ENCODE measurements at places on chromosomes 13 and 19.

DNA sequence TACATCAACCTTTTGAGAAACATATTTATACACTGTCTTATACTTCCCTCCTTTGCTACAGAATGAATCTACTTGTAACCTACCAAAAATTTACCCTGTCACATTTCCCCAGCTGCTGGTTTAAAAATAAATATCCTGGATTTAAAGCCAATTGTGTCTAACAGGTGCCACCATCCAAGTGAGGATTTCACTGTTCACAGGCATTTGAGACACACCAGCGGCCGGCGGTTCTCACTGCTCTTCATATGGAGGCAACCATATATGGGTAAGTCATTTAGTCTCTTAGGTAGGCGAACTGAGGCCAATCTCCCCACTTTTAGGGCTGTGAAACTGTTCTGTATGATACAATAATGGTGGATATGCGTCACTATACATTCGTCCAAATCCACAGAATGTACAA lies 26.2 kb downstream of the SLC25A30 start:
- no peak for DNase-seq

- no peak for DNase-seq
Observed at GRCh38 chr13:45282994-45283393, 58.0 kb downstream of the TPT1 start.

GRCh38 chr13:98761126-98761985 lies 8.9 kb upstream of the SLC15A1 start:
- peak; percentile 53 for DNase-seq

DNA sequence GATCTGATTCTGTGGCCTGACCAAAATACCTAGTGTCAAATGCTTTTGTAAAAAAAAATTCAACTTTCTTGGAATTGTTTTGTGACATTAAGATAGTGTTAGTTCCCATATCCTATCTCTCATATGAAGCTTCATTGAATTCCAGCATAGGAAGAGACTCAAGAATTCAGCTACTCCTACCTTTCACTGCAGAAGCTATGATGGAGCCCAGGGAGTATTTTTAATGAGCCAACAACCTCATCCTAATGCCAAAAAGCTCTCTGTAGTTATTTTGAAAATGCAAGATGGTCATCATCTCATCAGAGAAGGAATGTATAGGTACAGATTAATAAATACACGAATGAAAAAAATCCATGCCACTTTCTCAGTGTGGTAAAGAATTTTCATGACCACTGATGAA lies 431.2 kb upstream of the SGCG start:
- DNase-seq = no peak

DNA sequence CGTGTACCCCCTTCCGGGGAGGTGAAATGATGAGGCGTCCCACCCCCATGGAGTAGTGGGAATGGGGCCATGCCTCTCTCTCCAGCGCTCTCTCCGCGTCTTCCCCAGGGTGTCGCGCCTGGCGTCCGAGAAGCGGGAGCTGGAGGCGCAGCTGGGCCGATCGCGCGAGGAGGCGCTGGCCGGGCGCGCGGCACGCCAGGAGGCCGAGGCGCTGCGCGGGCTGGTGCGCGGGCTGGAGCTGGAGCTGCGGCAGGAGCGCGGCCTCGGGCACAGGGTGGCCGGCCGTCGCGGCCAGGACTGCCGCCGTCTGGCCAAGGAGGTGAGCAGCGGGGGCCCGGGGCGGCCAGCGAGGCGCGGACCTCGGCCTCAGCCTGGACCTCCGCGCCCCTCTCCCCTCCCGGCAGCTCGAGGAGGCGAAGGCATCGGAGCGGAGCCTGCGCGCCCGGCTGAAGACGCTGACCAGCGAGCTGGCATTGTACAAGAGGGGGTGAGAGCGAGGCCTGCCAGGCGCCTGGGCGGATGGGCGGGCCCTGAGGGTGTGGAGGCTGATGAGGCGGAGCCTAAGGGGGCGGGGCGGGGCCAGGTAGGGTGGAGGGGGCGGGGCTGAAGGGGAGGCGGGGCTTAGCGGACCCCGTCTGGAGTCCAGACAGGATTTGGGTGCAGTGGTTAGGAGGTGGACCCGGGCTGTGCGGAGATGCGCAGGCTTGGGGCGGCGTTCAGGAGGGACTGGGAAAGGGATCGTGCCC lies 7.7 kb downstream of the PGLYRP1 start:
- DNase-seq = peak; percentile 76

- no peak for DNase-seq
Observed at GRCh38 chr19:50465000-50465399, 11.3 kb upstream of the EMC10 start.

DNA sequence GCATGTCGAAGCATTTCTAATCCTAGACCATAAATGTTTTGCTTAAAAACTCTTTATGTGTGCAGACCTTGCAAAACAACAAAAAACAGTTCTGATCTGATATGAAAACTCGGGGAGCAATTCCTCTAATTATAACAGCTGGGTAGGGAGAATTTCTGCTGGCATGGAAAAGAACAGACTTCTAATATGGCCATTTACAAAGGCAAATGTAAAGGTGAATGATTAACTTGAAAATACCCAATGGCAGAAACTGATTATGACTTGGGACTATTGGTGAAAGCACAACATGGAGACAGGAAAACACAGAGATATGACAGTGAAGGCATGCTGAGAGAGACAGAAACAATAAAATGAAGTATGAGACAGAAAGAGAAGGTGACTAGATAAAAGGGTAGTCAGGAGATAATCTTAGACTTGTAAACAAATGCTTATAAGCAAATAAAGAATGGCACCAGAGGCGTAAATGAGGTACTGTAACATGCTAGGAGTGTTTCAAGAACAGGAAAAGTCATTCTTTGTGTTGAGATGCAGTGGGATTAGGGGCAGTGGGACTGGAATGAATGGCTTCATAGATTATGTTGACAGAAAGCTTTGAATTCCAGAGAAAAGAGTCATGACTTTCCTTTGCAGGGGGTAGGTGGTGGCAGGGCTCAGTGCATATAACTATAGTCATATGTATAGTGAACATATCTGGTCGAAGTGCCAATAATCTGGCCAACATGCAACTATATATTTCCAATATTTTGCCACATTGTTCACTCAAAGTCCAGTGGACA lies 393.0 kb downstream of the ITGBL1 start:
- no peak for DNase-seq

- no peak for DNase-seq
Observed at GRCh38 chr13:24135674-24136300, 24.7 kb upstream of the SPATA13 start.

DNA sequence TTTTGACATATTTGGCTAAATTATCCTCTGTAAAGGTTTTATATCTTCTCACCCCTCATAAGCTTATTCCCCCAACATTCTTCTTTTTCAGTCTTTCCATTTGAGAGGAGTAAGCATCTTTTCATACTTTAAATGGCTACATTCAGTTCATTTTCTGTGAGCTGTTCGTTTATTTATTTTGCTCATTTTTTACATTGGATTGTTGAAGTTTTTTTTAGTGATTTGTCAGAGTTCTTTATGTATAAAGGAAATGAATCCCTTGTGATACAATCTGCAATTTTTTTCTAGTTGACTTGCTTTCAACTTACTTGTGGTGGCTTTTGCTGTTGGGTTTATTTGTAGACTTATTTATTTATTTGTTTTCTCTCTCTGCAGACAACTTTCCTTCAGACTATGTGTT lies 250.3 kb downstream of the DLEU7 start:
- no peak for DNase-seq

- no peak for DNase-seq
Observed at GRCh38 chr19:5679289-5680083, 830 bp downstream of the MICOS13 start.

DNA sequence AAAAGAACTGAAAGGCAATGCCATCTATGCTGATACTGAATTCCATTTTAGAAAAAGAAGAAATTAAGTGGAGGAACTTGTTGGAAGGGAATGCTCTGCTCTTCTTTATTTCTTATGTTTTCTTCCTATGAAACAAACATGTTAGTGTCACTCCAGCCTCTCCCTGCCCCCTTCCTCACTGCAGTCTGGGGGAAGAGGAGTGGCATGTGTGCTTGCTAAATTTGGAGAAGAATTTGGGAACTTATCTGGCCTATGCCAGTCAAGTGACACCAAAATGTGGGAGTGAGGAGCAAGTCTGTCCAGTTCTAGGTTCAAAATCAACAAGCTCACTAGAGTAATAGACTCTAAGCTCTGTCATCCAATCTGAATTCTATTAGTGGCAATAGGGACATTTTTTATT lies 214.6 kb downstream of the RBM26 start:
- no peak for DNase-seq

DNA sequence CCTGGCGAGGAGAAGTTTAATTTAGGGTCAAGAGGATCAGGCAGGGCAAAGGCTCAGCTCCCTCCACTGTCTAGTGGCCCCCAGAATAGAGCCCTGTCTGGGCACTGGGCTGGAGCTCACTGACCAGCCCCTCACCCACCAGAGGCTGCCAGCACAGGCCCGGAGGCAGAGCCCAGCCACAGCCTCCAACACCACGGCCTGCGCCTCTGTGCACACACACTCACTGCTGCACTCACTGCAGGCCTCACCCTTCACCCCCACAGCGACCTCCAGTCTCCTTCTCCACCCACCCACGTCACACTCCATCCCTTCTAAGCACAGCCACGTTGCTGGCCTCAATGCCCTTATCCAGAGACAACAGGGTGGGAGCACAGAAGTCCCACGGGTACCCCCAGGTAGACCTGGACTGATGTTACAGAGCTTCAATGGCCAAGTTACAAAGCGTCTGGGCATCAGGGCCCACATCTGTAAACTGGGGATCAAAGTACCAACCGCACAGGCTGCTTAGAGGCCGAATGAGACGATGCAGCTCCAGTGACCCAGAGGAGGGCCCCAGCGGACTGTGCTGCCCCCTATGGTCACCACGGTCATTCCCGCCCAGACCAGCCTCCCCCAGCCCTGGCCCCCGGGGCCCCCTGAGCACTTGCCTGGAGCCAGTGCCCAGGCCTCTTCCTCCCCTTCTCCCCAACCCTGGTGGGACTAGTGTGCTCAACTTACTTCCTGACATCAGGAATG lies 4.5 kb upstream of the PRKD2 start:
- DNase-seq = no peak

GRCh38 chr13:111219950-111220349 lies 100.5 kb upstream of the TEX29 start:
- DNase-seq = no peak

GRCh38 chr13:75986818-75987217 lies 350.7 kb downstream of the LMO7 start:
- peak; percentile 24 for DNase-seq

- DNase-seq = no peak
Observed at GRCh38 chr13:100131863-100132574, 43.1 kb downstream of the PCCA start.

- no peak for DNase-seq
Observed at GRCh38 chr13:91745967-91746366, 347.5 kb downstream of the GPC5 start.

GRCh38 chr19:29259867-29260281 lies 46.9 kb upstream of the UQCRFS1 start:
- no peak for DNase-seq

- no peak for DNase-seq
Observed at GRCh38 chr19:35963514-35963913, 27.3 kb downstream of the LRFN3 start.

DNA sequence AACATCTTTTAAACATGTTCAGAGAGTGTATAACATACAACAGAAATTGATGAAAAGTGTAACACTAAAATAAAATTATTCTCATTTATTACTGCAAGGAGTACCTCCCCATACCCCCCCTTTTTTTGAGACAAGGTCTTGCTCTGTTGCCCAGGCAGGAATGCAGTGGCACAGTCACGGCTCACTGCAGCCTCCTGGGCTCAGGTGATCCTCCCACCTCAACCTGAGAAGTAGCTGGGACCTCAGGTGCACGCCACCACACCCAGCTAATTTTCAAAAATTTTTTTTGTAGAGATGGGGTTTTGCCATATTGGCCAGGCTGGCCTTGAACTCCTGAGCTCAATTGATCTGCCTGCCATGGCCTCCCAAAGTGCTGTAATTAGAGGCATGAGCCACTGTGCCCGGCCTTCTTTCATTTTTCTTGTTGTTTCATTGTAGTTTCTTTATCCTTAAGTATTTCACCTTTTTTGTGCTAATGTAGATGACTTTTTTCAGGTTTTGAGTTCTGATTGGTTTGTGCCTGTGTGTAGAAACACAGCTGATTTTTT lies 28.3 kb downstream of the GATAD2A start:
- DNase-seq = no peak

DNA sequence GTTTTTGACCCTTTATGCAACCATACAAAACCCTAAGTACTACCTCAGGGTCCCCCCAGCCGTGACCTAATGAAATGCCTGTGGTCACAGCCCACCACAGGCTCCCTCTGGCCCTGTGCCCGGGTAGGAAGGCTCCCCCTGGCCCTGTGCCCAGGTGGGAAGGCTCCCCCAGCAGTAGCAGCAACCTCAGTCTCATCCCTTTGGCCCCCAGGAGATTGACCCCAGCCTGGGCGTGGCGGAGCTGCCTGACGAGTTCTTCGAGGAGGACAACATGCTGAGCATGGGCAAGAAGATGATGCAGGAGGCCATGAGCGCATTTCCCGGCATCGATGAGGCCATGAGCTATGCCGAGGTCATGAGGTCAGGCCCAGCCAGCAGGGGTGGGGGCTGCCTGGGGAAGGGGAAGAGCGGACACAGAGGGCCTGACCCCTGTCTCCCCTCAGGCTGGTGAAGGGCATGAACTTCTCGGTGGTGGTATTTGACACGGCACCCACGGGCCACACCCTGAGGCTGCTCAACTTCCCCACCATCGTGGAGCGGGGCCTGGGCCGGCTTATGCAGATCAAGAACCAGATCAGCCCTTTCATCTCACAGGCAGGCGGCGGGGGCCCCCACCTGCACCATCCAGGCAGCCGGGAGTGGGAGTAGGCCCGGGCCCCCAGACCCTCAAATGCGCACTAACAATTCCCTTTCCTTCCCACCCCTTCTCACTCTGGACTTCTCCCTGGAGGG lies 6.3 kb upstream of the BEST2 start:
- no peak for DNase-seq

GRCh38 chr19:55079400-55080038 lies 3.9 kb downstream of the EPS8L1 start:
- DNase-seq = no peak

- no peak for DNase-seq
Observed at GRCh38 chr13:43272851-43273250, 249.5 kb downstream of the DNAJC15 start.

GRCh38 chr13:105597573-105597972 lies 937.9 kb downstream of the EFNB2 start:
- no peak for DNase-seq
